AG08396 (cell line): ENCODE measurements at places on chromosomes 7 and 10.
A peak's percentile ranks its signal among the peaks of the same experiment; 100 is the strongest.

DNA sequence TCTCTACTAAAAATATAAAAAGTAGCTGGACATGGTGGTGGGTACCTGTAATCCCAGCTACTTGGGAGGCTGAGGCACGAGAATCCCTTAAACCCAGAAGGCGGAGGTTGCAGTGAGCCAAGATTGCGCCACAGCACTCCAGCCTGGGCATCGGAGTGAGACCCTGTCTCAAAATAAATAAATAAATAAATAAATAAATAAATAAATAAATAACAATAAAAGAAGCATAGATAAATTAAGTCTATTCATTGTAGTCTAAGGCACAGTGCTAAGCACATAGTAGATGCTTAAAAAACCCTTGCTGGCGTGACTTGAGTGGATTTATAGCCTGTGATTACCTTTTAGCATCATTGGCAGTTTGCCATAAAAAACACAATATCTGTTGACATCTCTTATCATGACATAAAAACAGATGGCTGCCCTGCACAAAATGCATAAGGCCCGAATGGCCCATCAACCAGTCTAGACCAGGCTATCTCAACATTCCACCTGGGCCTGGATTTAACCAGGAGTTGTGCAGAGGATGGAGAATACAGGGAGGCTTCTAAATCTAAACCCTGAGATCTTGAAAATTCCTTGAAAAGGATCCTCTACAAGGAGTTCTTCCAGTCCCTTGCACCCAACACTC, 94.9 kb downstream of the PRLHR start:
- DNase-seq = no peak

GRCh38 chr7:23894892-23895569, 185.0 kb downstream of the STK31 start:
- DNase-seq = no peak

DNA sequence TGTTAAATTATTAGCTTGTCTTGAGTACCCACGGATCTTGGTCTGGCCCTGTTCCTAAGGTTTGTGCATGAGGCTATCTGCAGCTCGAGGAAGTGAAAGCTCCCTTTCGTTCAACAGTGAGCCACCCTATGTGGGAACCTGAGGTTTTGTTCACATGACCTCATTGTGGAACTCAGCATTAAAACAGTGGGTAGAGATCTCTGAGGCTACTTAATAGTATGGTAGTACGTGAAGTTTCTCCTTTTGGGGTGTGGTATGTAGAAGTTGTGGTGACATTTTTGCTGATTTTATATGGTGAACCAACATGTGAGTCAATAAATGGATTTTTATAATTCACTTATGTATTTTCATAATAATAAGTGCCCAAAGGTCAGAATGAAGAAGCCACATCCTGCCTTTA, 252.7 kb upstream of the FERD3L start:
- no peak for DNase-seq

- no peak for DNase-seq
Observed at GRCh38 chr10:59036311-59037017, 140.0 kb upstream of the PHYHIPL start.

GRCh38 chr10:32941357-32941756, 16.7 kb downstream of the ITGB1 start:
- no peak for DNase-seq

GRCh38 chr7:84145892-84146291, 48.7 kb downstream of the SEMA3A start:
- DNase-seq = no peak

DNA sequence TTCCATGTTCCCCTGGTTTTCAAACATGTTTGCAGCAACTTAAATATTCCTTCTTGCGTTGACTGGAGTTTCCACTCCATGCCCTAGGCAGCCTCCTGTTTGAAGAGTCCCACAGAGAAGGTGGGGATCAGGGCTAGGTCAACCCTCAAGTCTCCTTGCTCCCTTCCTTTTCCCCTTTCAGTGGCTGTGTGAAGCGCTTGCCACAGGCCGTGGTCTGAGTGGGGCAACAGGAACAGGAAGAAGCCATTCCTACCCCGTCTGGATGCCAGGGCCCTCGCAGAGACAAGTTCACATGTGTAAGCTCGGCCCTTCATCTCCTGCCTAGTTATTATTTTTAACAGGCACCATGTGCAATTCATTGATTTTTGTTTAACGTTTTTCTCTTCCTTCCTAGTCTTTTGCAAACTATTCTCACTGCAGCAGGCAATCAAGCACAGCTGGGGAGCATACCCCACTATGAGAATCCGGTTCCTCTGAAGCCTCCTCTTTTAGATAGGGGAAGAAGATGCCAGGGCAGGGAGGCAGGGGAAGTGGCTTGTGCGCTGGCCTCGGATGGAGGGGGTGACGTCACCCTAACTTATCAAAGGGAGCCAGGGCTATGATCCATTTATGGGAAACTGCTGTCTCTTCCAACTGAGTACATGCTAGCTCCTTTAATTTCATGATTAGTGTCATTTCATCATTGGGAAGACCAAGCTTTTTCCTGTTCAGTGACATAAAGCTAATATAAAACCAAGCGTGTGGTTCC, 64.2 kb downstream of the PRLHR start:
- DNase-seq = no peak

DNA sequence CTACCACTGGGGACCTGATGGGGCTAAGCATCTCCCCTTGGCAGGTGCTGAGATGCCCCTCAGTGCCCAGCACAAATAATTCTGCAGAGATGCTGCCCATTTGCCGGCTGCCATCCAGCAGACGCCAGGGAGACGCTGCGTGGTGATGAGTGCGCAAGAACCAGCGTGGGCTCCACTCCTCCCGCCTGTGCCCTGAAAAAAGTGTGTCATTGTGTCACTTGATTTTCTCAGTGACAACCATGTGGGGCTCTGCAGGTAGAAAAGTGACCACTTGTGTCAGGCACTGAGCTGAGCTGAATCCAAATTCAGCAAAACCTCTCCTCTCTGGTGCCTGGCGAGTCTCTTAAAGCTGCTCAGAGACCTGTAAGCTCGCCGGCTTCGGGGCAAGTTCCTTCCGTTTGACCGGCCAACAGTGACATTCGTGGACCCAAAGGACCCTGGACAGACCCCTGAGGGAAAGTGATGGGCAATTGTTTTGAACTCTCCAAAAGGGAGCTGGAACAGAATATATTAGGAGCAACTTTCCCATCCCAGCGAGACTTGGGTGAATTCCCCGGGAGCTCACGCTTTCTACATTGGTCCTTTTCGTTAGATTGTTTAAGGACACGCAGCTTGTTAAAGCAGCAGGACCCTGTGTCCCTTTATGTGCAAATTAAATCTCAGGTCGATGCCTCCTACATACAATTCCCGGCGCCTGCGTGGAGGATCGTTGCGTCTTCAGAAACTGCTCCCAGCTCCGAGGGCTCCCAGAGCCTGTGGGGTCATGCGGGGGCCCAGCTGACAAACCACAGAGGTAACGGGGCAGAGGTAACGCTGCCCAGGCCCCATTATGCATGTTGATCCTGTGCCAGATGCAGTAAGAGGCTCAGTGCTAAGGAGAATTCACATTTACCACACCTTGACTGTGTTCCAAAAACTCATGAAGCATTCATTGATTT, 332.7 kb downstream of the ADARB2 start:
- no peak for DNase-seq

DNA sequence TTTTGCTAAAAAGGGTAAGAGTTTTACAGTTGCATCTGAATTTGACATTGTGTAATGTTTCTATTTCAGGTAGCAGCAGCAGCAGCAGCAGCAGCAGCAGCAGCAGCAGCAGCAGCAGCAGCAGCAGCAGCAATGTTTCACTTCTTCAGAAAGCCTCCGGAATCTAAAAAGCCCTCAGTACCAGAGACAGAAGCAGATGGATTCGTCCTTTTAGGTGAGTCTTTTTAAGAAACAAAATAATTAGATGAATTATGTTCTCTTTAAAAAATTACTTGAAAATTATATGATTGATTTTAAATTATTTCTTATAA, 32.6 kb downstream of the UMAD1 start:
- DNase-seq = no peak

GRCh38 chr10:99548041-99548530, 15.3 kb downstream of the NKX2-3 start:
- DNase-seq = peak; percentile 58

- DNase-seq = no peak
Observed at GRCh38 chr7:50262916-50263690, 41.4 kb upstream of the IKZF1 start.

GRCh38 chr7:77783111-77783510, 15.1 kb downstream of the TMEM60 start:
- no peak for DNase-seq

DNA sequence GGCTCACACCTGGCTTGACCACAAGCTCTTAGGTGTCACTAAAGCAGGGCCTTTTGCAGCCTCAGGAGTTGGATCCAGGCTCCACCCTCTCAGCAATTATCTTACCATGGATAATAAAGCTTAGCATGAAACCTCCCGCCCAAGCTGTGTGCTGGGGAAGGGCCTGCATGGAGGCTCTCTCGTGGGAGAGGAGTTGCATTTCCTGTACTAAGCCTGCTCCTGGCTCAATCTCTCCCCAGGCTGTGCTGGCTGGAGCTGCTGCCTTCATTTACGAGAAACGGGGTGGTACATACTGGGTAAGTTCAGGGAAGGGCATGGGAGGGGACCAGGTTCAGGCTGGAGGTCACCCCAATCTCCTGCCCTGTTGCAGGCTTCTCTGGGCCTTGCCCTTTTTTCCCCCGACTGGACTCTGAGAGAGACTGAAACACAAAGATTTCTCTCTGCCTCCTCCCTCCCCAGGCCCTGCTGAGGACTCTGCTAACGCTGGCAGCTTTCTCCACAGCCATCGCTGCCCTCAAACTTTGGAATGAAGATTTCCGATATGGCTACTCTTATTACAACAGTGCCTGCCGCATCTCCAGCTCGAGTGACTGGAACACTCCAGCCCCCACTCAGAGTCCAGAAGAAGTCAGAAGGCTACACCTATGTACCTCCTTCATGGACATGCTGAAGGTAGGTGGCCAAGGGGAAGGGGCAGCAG, 2.7 kb downstream of the TMEM176A start:
- DNase-seq = no peak

GRCh38 chr10:102344067-102344466, 51.4 kb upstream of the NFKB2 start:
- DNase-seq = no peak

DNA sequence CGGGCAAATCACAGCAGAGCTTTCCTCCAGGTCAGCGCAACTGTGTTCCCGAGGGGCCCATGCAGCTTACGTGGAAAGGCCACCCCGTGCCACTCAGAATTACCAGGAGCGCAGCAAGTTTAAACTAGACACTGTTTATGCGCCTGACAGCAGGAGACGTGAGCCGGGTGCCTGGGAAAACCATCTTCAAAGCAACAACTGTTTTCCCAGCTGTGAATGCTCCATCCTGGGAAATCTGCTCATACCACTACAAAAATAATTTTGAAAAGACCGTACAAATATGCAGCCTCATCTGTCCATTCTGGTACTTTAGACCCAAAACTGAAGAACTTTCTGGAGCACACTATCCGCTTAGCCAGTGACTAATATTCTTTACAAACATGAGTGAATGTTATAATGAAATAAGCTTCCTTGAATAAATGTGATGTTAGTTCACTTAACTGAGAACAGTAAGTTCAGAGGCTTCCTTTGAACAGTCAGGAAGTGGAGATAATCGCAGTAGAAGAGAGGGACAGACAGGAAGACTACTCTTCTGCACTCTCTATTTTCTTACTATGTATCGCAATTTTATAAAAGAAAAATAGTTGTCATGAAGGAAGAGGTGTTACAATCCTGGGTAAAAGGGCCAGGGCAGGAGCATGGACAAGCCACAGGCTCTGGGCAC, 16.7 kb downstream of the GPER1 start:
- no peak for DNase-seq

- DNase-seq = peak; percentile 24
Observed at GRCh38 chr10:74008212-74008731, 10.4 kb downstream of the VCL start.

DNA sequence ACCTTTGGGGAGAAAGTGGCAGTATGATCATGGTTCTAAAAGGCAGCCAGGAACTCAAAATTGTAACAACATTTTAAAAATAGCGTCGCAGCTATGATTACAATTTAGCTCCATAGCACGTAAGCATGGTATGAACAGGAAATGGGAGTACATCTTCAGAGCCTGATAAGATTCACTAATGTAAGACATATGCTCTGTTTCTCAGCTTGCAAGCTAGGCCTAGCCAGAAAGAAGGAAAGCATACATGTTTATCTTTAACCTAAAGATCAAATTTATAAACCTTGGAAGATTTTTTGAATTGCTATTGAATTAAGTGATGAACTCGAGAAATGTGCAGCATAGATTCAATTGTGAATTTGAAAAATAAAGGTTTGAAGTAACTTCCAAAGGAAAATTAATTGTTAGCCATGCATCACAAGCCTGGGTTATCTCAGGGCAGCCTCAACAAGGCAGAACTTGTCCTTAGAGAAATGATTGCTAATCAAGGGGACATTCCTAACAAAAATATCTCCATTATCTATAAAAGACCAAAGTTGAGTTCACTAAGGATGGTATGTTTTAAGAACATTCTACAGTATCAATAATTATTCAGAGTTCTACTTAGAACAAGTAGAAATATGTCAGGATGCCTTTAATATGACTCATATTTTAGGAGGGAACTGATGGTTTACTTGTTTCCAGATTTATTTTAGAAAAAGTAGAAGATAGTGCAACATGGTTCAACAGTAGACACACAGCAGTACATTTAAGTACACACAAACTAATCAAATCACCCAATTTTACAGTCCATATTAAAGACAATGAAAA, 38.8 kb upstream of the SEPTIN7 start:
- DNase-seq = no peak
